Stimulated activated CD4-positive, alpha-beta T cell treated with anti-CD3 and anti-CD28 coated beads, Interleukin-1b, Interleukin-23, amount 100 ng/mL, for 48 hours (primary cell): ENCODE measurements at places on chromosomes 12 and 14.

DNA sequence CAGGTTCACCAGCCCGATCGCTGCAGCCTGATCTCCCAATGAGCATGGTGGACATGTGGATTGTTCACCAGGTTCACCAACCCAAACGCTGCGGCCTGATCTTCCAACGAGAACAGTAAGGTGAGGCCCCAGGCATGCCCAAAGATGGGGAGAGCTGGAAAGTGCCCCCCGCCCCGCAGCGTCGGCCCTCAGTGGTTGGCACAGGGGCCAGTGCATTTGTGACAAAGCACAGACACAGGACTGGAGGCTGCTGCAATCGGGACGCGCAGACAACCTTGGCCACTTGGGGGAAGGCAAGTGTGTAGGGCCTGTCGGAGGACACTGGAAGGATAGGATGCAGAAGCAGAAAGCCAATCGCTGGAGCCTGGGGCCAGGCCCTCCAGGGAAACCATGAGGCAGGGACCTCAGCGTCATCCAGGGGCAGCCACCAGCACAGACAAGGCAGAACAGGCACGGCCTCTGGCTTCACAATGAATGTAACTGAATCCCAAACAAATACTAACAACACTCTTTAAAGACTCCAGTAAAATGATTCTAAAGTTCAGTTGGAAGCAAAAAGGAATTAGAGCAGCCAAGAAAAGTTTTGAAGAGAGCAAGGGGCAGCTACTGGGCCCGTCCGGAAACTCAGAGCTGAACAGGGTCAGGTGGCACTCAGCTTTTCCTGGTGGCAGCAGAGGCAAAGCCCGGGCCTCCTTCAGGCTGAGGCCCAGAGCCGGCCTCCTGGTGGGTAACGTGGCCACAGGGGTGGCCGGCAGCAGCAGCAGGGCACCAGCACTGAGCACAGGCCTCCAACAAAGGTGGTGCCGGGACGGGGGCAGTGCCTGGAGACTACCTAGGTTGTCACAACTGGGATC is 13.3 kb downstream of the BRF1 start:
- no peak for DNase-seq

DNA sequence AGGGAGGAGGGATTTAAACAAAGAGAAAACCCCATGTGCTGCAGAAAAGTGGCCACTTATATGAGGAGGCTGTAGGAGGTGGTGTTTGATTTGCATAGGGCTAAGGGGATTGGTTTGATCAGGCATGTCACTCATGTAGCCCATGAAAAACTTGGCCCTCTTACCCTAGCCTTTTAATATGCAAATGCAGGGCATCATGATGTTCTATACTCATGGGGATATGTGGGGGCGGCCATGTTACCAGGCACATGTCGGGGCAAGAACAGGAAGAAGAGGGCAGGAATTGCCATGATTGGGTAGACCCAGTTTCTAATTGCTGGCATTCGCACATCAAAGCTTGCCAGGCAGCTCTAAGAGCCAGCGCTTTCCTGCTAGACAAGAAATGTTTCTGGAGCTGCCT is 28.8 kb downstream of the KLRK1 start:
- DNase-seq = no peak

- no peak for DNase-seq
Observed at GRCh38 chr14:54572316-54572715, 5.4 kb downstream of the SAMD4A start.

GRCh38 chr14:95533822-95534221 is 1.0 kb upstream of the GLRX5 start:
- DNase-seq = no peak

DNA sequence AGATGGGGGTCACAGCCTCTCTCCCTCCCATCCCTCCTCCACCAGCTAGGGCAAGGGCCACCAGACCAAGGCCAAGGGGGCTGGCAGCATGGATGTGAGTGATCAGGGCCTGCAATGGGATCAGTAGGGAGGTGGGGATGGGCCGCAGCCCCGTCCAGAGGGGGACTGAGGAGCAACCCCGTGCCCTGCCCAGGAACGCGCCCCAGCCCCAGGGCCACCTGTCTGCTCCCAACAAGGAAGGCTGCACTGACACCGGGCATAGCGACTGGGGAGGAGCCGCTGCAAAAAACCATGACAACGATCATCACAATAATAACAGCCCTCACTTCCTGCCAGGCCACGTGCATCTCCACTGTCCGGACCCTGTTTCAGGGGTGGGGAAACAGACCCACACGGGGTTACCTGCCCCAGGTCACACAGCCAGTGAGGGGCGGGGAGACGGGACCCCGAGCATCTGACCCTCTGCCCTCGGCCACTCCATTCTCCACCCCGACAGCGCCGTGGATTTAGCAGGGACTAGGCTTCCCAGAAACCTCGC is 24.3 kb downstream of the NCOR2 start:
- no peak for DNase-seq

GRCh38 chr12:122190842-122191668 is 8.1 kb downstream of the LRRC43 start:
- DNase-seq = peak; percentile 72

DNA sequence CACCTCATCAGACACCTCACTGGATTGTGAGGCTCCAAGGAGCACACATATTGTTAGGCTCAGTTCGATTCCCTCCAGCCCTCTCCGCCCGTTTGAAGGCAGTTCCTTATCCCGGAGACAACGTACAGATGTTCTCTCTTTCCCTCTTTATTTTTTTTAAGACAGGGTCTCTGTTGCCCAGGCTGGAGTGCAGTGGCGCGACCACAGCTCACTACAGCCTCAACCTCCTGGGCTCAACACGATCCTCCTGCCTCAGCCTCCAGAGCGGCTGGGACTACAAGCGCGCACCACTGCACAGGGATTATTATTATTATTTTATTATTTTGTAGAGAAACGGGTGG is 718 bp upstream of the TROAP start:
- no peak for DNase-seq

DNA sequence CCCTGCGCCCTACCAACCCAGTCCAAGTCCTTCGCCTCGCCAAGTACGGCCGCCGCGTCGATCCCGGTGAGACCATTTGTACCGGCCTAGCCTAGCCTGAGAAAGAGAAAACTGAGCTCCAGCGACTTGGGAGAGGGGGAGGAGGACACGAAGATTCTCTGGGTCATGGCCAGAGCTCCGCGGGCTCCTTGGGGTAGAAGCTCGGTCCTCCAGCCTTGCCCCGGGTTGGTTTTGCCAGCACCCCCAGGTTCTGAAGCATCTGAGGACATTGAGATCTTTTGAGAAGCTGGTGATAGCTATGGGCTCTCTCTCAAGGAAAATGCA is 7.3 kb downstream of the LHX5 start:
- DNase-seq = no peak
